ENCODE measurements at places on chromosomes 13 and 19. TPM values are rescaled to one million over a fixed set of nuclear protein-coding genes. Genes with fewer than 3 reads are reported as not detected.

S1PR5 gene
- polyA plus RNA-seq = 0.75 TPM

CEACAM20 gene
- not detected for polyA plus RNA-seq

PODNL1 gene
- polyA plus RNA-seq = not detected

ATP4A gene
- 0.10 TPM for polyA plus RNA-seq

FFAR1 gene
- polyA plus RNA-seq = not detected

ELSPBP1 gene
- not detected for polyA plus RNA-seq

CYP4F11 gene
- polyA plus RNA-seq = not detected

SLC15A1 gene
- not detected for polyA plus RNA-seq

REXO1 gene
- polyA plus RNA-seq = 19.2 TPM

DHDH gene
- polyA plus RNA-seq = 10.2 TPM

CD37 gene
- 17.9 TPM for polyA plus RNA-seq

EHD2 gene
- polyA plus RNA-seq = 0.64 TPM

HCST gene
- 2.1 TPM for polyA plus RNA-seq

CEACAM7 gene
- polyA plus RNA-seq = not detected

GNG8 gene
- polyA plus RNA-seq = 6.8 TPM

PRODH2 gene
- polyA plus RNA-seq = not detected

GIPR gene
- 12.8 TPM for polyA plus RNA-seq

IRF2BP1 gene
- polyA plus RNA-seq = 14.5 TPM

CEBPA gene
- polyA plus RNA-seq = 3.2 TPM

MYADM gene
- 166 TPM for polyA plus RNA-seq

ZNF569 gene
- 7.9 TPM for polyA plus RNA-seq

TMPRSS9 gene
- not detected for polyA plus RNA-seq

NUP58 gene
- 28.1 TPM for polyA plus RNA-seq

PNMA8B gene
- polyA plus RNA-seq = 4.1 TPM

IZUMO2 gene
- not detected for polyA plus RNA-seq

IGFL2 gene
- polyA plus RNA-seq = not detected

APOC1 gene
- polyA plus RNA-seq = 22.7 TPM

ZNF578 gene
- polyA plus RNA-seq = 3.1 TPM

DMWD gene
- 138 TPM for polyA plus RNA-seq

MYBPC2 gene
- 0.30 TPM for polyA plus RNA-seq

SULT2B1 gene
- 0.20 TPM for polyA plus RNA-seq

ZNF714 gene
- polyA plus RNA-seq = 12.5 TPM

ZNF814 gene
- polyA plus RNA-seq = 32.4 TPM

ADAMTS10 gene
- polyA plus RNA-seq = 35.6 TPM

CAMSAP3 gene
- 10.4 TPM for polyA plus RNA-seq

TSSK6 gene
- 1.5 TPM for polyA plus RNA-seq

POU4F1 gene
- 0.11 TPM for polyA plus RNA-seq

FFAR2 gene
- not detected for polyA plus RNA-seq

ZNF793 gene
- polyA plus RNA-seq = 20.0 TPM

ZNF506 gene
- 9.3 TPM for polyA plus RNA-seq

OLFM2 gene
- 27.1 TPM for polyA plus RNA-seq

HCN2 gene
- polyA plus RNA-seq = 0.34 TPM

MBD3L2 gene
- not detected for polyA plus RNA-seq

SIGLEC8 gene
- polyA plus RNA-seq = not detected

PPM1N gene
- 4.0 TPM for polyA plus RNA-seq

MAP4K1 gene
- 4.6 TPM for polyA plus RNA-seq

All from cardiac muscle cell (in vitro differentiated cells and primary cell).